ENCODE measurements at places on chromosomes 1 and 21.

- H3K27ac ChIP-seq, result no peak overlapping the region
- no peaks in the 10 kb centered on the region for H3K36me3 ChIP-seq
- H3K4me3 ChIP-seq, result no peak overlapping the region
- peaks cover 17% of the 10 kb centered on the region for H3K4me1 ChIP-seq
- DNase-seq, result no peak
Measured at GRCh38 chr1:172642970-172643369, 15.9 kb upstream of the FASLG start.

- H3K27ac ChIP-seq, result no peak overlapping the region
- H3K27me3 ChIP-seq, result no peaks in the 10 kb centered on the region
- no peak for DNase-seq
- H3K4me3 ChIP-seq, result no peak overlapping the region
- no peaks in the 10 kb centered on the region for H3K4me1 ChIP-seq
- H3K36me3 ChIP-seq, result no peaks in the 10 kb centered on the region
Measured at GRCh38 chr1:95625224-95625623, 391.2 kb downstream of the RWDD3 start.

DNA sequence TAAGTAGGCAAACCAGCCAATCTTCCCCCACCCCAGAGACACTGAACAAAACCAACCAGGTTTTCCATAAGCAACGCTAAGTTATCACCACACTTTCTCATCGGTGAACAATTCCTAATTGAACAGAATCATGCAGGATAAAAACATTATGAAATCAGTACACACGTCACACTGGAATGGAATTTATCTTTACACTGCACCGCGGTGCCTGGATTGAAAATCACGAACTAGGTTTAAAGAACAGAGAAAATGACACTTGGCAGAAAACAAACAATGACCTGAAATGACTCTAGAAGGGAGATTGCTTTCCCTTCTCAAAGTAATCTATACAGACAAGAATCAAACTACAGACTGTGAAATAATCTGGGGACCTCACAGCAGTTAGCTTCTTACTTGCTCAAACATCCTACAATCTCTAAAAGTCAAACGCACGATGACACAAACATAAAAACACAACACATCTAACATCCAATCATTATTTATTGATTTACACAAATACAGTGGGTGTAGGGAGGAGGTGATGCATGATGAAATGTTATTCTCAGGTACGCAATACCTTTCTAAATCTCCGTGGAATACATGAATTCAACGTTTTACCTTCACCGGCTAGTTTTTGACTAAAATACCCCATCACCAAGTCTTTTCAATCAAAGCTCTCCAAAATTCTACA lies 1.9 kb downstream of the EIF4G3 start:
- no peaks in the 10 kb centered on the region for H3K27me3 ChIP-seq
- peaks cover 10% of the 10 kb centered on the region for H3K4me1 ChIP-seq
- peak; percentile 68 for DNase-seq
- H3K27ac ChIP-seq, result no peak overlapping the region
- H3K36me3 ChIP-seq, result peaks cover 5% of the 10 kb centered on the region

DNA sequence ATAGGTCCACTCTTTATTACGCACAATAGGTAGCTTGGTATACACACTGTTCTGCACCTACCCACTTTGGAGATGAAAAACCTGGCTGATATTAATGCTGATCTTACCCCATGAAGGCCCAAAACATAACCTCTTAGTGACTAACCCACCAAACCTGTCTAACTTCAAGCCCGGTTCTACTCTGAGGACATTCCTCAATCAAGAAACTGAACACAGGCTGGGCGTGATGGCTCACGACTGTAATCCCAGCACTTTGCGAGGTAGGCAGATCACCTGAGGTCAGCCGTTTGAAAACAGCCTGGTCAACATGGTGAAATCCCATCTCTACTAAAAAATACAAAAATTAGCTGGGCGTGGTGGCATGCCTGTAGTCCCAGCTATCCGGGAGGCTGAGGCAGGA lies 50.5 kb downstream of the EYA3 start:
- DNase-seq, result no peak
- no peaks in the 10 kb centered on the region for H3K27me3 ChIP-seq
- H3K27ac ChIP-seq, result no peak overlapping the region

DNA sequence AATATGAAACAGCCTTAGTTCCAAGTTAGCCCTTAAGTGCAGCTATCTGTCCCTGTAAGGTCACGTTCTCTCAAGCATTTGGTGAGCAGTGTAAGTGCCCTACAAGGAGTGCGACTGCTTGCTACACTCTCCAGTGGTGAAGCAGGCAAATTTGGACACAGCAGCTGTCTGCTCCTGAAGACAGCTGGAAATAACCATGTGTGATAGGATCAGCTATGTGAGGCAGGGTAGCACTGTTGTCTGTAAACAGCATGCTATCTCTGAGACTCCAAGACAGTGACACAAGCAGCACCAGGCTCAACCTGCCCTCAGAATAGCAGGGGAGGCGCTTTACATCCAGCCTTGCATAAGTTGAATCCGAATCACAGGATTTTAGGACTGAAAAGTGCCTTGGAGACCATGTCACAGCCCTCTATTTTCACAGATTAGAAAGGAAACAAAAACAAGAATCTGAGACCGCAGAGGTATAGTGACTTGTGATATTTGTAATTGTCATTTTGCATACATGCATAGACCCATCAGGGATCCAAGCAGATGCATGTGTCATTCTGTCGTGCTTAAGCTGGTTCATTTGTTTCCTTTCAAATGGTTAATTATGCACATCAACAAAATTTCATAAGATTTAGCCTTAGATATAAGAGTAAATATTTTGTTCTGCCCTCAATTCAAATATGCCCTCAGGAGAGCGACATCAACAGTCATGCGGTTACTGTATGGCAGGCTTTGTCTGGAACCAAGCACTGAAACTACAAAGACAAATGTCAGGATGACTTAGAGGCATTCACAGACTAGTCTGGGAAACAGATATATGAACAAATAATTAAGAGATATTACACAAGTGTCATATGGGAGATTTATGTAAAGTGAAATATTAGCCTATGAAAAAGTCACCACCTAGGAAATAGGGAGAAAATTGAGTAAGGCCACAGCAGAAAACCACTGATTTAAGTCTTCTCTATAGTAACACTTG lies 134.9 kb upstream of the NRIP1 start:
- no peaks in the 10 kb centered on the region for H3K4me1 ChIP-seq
- H3K4me3 ChIP-seq, result no peak overlapping the region
- DNase-seq, result no peak
- H3K27ac ChIP-seq, result no peak overlapping the region
